ENCODE measurements at places on chromosomes 2 and 18. TPM values are rescaled to one million over a fixed set of nuclear protein-coding genes. Genes with fewer than 3 reads are reported as not detected.

DNA sequence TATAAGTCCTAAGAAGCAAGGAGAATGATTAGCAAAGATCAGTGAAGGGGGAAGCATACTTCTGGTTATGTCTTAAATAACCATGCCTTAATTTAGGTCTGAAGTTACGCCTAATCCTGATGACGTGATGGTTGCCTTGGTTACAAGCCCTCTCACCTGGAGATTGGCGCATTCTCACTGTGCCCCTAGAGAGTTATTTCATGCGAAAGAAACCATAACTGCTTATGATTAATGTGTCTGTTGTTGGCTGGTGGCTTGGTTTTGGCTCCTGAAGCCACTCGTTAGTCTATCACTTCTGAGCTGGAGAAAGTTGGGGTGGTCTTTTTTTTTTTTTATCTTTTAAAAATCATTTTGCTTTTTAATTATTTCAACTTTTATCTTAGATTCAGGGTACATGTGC, 47.0 kb downstream of the TNFRSF11A start:
- H3K4me1 ChIP-seq: no peaks in the 10 kb centered on the region
- H3K27me3 ChIP-seq: no peaks in the 10 kb centered on the region
- no peak overlapping the region for H3K4me3 ChIP-seq
- H3K27ac ChIP-seq: no peak overlapping the region
- no peak for DNase-seq
- H3K36me3 ChIP-seq: no peaks in the 10 kb centered on the region

The DPP4 gene
- total RNA-seq: 47.7 TPM

GRCh38 chr18:31952223-31952622, 9.3 kb upstream of the TRAPPC8 start:
- H3K27me3 ChIP-seq: peaks cover 3% of the 10 kb centered on the region
- no peak overlapping the region for H3K4me3 ChIP-seq
- DNase-seq: no peak

- H3K4me1 ChIP-seq: peaks cover 8% of the 10 kb centered on the region
- no peak overlapping the region for H3K27ac ChIP-seq
- no peak for DNase-seq
Measured at GRCh38 chr2:72821983-72822382, 3.9 kb downstream of the EXOC6B start.

DNA sequence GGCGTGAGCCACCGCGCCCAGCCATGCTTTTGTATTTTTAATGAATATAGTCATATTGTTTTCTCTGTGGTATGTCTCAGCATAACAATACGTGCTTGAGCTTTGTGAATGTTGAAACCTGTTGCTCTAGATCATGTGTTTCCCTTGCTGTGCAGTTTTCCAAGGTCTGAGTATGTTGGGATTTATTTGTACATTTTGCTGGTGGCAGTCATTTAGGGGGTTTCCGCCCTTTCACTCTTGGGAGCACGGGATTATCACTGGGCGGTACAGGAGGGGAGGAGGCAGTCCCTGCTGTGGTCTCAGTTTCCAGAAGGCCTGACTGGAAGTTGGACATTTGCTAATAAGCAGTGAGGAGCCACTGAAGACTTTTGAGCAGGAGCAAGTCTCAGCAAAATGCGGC, 24.9 kb upstream of the CATIP start:
- no peak overlapping the region for H3K4me3 ChIP-seq
- H3K27ac ChIP-seq: no peak overlapping the region
- H3K4me1 ChIP-seq: peaks cover 5% of the 10 kb centered on the region
- peaks cover 9% of the 10 kb centered on the region for H3K27me3 ChIP-seq
- H3K36me3 ChIP-seq: no peaks in the 10 kb centered on the region

DNA sequence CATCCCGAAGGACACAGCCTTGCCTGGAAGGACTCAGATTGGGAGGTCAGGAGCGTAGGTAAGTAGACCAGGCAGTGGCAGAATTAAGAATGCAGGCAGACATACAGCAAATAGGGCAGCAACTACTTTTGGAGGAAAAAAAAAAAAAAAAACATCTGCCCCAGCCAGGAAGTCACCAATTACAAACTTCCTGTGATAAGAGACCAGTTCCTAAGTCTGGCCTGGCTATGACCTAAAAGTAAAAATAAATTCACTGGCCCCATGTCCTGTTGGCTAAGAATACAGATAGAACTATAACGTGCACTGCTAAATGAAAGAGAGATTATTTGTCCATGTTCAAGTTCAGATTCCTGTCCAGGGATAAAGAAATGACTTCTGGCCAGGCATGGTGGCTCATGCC, 45.2 kb upstream of the NOSTRIN start:
- H3K4me3 ChIP-seq: no peak overlapping the region
- H3K4me1 ChIP-seq: peaks cover 32% of the 10 kb centered on the region
- H3K36me3 ChIP-seq: no peaks in the 10 kb centered on the region
- H3K27me3 ChIP-seq: no peaks in the 10 kb centered on the region
- no peak overlapping the region for H3K27ac ChIP-seq
- no peak for DNase-seq

The MYO5B gene
- total RNA-seq: not detected
